Heart left ventricle (tissue), 16 donors: ENCODE measurements at places on chromosomes 11 and 22. TPM values are rescaled to one million over a fixed set of nuclear protein-coding genes. Genes with fewer than 3 reads are reported as not detected.

TRIM49 gene
- total RNA-seq, result not detected

OR6M1 gene
- not detected for total RNA-seq

MOGAT2 gene
- 0.25 TPM for total RNA-seq

TRAF6 gene
- 15.1 TPM for total RNA-seq

KRTAP5-9 gene
- total RNA-seq, result not detected

TRIM3 gene
- total RNA-seq, result 10.1 TPM

E2F8 gene
- total RNA-seq, result 2.7 TPM

RASD2 gene
- 8.8 TPM for total RNA-seq

OR52L1 gene
- total RNA-seq, result not detected

LMO2 gene
- 8.7 TPM for total RNA-seq

CD3E gene
- 0.32 TPM for total RNA-seq

OR8A1 gene
- total RNA-seq, result not detected

CWF19L2 gene
- 7.5 TPM for total RNA-seq

DNA sequence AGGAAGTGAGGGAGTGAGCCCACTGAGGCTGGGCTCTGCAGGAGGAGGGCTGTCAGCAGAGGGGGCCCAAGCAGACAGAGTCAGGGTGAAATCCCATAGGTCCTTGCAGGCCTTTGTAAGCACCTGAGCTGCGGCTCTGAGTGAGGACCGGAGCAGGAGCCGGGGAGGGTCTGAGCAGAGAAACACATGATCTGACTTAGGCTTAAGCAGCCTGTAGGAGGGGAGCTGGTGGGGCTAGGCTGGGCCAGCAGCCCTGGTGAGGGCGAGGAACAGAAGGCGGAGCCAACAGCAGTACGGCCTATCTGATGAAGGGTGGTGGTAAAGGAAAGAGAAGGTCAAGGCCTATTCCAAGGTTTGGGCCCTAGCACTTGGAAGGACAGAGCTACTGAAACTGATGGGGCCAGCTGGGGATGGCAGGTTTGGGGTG lies 26.9 kb upstream of the CBX7 start:
- DNase-seq, result no peak

GRCh38 chr11:120991830-120992686 lies 31.8 kb upstream of the TBCEL start:
- no peak for DNase-seq

DNA sequence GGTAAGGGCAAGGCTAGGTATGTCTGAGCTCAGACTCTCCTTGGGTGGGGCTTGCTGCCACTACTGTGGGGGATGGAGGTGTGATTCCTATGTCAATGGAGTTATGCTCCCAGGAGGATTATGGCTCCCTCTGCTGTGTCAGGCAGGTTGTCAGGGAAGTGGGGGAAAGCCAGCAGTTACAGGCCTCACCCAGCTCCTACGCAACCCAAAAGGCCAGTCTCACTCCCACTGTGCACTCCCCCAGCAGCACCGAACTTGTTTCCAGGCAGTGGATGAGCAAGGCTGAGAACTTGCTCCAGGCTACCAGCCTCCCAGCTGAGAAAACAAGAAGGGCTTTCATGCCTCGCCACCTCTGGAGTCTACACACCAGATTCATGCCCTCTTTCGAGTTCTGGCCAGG lies 18.2 kb downstream of the C11orf91 start:
- DNase-seq, result no peak

- peak; percentile 62 for DNase-seq
Measured at GRCh38 chr22:19983741-19984140, 32.9 kb downstream of the ARVCF start.

DNA sequence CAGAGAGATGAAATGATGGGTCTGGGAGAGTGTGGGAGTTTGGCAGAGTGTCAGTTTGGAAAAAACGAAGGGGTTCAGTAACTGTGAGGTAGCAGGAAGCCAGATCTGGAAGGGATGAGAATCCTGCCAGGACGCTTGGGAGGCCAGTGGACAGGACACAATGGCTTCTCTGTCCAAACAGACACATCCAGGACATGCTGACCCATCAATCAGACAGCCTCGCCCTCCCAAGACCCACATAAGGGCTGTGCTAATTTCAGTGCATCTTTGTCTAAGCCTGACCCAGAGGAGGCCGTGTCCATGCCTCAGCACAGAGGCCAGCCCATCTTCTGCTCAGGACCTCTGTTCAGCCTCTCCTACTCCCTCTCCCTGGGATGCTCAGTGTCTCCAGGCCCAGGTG lies 576.5 kb upstream of the B3GAT1 start:
- no peak for DNase-seq

DNA sequence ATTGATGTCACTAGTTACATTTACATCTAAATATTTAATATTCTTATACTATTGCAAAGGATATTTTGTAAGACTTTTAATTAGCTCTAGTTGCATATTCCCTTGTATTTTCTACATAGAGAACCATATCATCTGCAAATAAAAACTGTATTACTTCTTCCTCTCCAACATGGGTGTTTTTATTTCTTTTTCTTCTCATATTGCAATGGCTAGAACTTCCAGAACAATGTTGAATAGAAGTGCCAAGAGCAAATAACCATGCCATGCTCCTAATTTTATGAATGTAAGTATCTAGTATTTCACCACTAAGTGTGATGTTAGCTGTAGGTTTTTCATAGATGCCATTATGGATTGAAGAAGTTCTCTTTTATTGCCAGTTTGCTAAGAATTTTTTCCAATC lies 321.8 kb upstream of the NCAM1 start:
- no peak for DNase-seq

DNA sequence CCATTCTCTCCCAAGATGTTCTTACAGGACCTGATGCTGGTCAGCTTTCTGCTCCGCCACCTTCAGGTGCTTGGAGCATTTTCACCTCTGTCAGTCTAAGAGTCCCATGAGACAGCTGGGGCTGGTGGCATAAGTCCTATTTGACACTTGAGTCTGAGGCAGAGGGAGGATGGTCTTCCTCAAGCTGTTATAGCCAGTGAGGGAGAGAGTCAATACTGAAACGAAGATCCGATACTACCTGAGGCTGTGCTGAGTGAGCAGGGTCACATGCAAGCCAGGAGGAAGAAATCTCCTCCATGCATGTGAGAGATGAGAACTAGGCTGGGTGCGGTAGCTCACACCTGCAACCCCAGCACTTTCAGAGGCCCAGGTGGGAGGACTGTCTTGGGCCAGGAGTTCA lies 5.6 kb downstream of the ZFPL1 start:
- no peak for DNase-seq

GRCh38 chr11:128290106-128290840 lies 297.1 kb downstream of the ETS1 start:
- DNase-seq, result peak; percentile 46

DNA sequence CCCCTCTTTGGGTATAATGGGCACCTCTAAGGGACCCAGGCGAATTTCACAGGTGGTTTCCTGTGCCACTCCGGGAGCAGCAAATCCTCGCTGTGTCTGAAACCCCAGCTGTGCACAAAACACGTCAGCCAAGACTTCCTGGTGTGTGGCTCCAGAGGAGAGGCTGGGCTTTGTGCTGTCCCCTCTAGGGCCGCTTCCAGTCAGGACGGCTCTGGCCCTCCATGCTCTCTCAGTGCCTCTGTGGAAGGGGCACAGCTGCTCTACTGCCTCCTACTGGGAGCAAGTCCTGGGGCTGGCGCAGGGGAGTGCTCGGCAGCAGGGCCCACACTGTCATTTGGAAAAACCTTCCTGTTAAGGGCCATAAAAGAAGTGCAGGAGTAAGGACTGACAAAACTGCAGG lies 23.7 kb upstream of the ARFGAP3 start:
- no peak for DNase-seq

- DNase-seq, result no peak
Measured at GRCh38 chr11:12853652-12854296, 155.3 kb upstream of the RASSF10 start.

- no peak for DNase-seq
Measured at GRCh38 chr22:39908737-39909136, 7.9 kb downstream of the GRAP2 start.

DNA sequence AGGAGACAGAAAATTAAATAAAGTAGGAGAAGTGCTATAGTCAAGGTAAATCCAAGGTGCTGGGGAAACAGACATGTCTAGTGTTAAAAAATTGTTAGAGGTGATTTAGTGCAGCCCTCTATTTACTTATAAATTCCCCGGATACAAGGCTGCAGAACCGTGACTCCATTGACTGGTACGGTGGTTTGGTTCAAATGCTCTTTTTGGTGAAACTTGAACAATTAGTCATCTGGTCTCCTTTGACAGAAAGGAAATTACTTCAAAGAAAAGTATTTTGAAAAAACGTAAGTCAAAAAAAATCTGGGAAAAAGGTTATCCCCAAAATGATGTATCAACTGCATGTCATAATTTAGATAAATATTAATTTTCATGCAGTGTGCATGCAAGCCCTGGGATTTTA lies 399.2 kb downstream of the CNTN5 start:
- no peak for DNase-seq

DNA sequence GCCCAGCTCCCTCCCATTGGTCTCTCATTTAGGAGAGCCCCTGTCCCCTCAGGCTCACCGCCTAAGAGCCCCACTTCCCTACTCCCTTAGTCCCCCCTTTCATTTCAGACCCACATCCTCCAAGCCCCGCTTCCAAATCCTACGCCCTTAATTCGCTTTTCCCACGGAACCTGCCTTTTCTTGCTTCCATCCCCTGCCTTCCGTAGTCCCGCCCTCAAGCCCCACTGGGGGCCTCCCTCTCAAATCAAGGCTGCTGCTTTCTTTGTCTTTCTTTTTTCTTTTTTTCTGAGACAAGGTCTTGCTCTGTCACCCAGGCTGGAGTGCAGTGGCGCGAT lies 396 bp downstream of the CCDC157 start:
- DNase-seq, result no peak

DNA sequence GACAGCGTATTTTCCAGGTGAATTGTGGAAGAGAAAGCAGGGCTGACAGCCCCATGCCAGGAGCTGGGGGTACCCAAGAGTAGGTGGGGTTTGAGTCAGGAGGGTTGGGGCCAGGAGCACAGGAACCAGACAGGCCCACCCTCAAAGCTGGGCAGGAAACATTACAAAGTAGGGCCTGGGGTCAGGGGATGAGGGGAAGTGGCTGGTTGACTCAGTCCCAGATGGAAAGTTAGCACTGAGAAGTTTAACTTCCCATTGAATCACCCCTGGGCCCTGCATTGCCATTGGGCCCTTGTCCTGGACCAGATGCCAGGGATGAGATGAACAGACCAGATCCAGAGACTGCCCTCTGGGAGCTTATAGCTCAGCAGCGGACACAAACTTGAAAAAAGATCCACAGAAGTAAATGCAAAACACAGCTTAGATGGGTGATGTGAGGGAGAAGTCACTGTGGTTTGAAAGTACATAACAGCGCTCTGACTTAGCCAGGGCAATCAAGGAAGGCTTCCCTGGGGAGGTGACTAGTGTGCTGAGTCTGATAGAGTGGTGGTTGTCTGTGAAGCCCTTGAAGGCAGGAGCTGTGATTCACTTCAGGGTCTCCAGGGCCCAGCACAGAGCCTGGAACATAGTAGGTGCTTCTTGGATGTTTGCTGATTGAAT lies 2.2 kb downstream of the MAFF start:
- DNase-seq, result no peak

DNA sequence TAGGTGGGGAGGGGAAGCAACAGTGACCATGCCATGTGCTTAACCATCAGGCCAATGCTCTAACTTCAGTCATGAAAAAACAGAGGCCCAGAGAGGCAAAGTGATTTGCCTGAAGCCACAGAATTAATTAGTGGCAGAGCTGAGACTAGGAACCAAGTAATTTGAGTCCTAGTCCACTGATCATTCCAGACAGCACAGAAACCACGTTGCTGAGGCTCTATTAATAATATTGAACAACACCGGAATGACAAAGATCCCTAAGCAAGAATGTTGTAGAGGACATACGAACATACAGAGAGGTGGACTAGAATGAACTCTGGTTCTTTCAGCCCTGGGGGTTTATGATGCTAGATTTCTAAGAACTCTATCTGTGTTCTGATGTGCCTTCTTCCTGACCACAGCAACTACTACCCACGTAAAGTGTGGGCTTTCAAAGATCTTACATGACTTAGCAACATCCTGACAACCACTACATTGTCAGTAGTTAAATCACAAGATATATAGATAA lies 92.3 kb downstream of the GAB2 start:
- no peak for DNase-seq

GRCh38 chr11:86570020-86570419 lies 102.4 kb downstream of the ME3 start:
- no peak for DNase-seq

DNA sequence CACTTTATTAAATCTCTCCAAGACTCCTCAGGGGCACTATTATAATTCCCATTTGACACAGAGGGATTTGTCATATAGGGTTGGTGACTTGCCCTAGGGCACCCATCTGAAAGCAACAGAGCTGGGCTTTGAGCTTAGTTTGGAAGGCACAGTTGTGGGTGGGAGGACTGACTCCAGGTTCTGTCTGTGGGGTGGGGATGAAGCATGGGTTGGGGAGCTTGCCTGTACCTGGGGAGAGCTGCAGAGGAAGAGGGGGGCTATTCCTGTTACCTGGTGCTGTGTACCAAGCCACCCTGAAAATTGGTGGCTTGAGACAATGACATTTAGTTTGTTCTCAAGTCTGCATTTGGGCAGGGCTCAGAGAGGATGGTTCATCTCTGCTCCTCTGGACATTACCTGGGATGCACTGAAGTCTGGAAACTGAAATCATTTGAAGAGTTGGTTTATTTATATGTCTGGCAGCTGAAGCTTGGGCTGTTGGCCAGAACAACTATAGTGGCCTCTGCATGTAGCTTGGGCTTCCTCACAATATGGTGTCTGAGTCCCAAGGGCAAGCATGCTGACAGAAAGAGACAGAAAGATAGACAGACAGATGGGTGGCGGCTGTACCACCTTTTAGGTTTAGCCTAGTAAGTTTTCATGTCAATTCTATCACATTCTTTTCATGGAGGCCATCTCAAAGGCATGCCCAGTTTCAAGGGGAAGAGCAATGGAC lies 44.9 kb downstream of the LRRC32 start:
- no peak for DNase-seq
